ENCODE measurements at places on chromosomes 2 and 18.

- DNase-seq = no peak
Measured at GRCh38 chr2:171482877-171483276, 39.4 kb upstream of the CYBRD1 start.

GRCh38 chr18:77250926-77251729 is 1.5 kb downstream of the GALR1 start:
- DNase-seq = no peak

DNA sequence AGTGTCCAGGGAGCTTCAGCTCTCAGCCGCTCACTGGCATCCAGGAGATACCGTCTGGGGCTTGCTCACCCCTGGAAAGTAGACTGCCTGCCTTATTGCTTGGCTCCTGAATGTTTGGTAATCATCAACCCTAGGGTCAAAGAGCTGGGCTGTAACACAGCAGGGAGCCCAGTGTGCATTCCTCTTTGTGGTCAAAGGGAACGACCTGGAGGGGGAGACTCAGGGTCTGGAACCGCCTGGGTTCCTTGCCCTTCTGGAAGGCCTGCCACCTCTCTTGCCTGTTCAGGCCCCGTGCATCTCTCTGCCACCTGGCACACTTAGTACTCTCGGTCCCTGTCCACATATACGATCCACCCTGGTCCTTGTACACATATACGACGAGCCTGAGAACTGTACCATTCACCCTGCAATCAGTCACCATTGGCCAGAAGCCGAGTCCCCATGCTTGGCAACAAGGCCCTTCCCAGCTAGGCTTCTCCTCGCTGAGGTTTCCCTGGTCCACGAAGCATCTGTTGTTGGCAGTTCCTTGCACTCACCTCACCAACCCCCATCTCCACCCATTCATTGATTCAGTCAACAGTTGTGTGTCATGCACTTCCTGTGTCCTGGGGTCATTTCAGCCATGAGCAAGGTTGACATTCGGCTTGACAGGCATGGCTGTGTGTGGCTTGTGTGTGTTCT is at the start of gene NAT8:
Gene NAT8, minus strand, starts transcription at position 85 of the 681 bp plus-strand sequence. CDS start 794 bp downstream, outside the sequence.
- DNase-seq = no peak

GRCh38 chr2:197086500-197086899 is 160.0 kb upstream of the PGAP1 start:
- DNase-seq = no peak

DNA sequence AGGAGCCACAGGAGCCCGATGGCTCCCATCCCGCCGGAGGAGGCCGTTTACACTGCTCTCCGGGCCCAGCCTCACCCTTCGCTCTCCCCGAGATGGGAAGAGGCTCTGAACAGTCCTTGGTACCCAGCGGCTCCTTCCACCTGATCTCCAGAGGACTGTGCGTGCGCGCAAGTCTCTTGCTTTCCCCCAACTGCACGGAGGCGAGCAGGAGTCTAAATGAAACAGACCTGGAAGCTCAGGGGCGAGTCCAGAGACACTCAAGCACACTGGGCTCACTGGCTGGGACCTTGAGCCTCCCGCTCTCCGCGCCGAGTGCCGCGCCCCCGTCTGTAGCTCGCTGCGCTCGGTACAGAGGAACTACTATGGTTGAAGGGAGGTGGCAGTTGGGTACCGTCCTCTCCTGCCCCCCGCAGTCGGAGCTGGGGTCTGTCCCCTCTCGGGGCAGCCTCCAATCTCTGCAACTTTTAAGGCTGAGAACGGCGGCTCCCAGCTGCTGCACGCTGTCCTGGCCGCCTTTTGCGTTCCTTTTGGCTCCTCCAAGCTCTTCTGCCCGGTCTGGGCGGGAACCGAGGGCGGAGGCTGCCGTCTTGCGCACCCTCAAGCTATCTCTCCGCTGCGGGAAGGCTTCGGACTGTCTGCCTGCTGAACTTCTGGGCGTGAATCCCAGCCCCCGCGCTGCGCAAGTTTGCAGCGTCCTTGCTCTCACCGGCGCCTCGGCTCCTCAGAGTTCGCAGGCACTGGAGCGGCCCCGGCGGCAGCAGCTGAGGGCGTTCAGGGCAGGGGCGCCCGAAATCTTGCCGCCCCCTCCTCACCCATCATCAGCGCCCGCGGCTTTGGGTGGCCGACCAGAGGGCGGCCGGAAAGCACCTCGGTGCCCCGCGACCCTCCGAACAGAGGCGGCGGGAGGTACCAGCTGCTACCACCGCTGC is 491 bp downstream of the ALK start:
- no peak for DNase-seq

GRCh38 chr2:67268797-67269196 is 128.3 kb upstream of the ETAA1 start:
- DNase-seq = no peak

DNA sequence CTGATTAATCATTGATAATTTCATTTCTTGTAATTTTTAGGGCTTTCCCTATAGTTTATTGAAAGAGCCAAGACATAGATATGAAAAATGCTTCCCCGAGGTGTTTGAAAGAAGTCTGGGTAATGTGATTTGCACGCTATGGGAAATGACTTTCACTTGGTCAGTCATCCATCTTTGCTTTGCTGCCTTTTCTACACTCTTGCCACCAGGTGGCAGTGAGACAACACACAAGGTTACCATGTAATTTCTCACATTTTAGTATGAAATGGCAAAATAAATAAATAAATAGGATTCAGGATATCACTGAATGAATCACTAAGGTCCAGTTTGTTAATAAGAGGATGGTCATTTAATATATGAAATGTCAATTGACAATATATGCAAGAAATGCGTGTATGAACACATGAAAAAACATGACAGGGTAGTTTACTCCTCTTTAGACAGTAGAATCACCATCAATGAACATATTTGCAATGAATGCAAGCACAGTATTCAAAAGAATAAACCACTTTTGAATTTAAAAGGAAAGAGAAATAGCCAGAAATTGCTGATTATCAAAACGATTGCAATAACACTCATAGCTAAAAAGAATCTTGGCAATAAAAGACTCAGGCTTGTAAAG is 52.2 kb upstream of the KCNH7 start:
- DNase-seq = no peak

- no peak for DNase-seq
Measured at GRCh38 chr2:25855065-25855464, 23.2 kb downstream of the ASXL2 start.

GRCh38 chr18:54303408-54303807 is 34.1 kb downstream of the POLI start:
- DNase-seq = no peak

All from activated T-helper 1 cell treated with Interleukin-2 at 50 U/mL for 16 hours (primary cell).